Aorta (tissue), 5 donors: ENCODE measurements at places on chromosomes 6 and 20. TPM values are rescaled to one million over a fixed set of nuclear protein-coding genes. Genes with fewer than 3 reads are reported as not detected.

Gene SCUBE3
- total RNA-seq: 63.6 TPM

Gene HLA-DQB2
- 18.1 TPM for total RNA-seq

Gene RSPO3
- 12.5 TPM for total RNA-seq

Gene OPRL1
- total RNA-seq: 0.78 TPM

GRCh38 chr20:43799150-43799711 is 72.4 kb upstream of the GTSF1L start:
- no peaks in the 10 kb centered on the region for H3K27me3 ChIP-seq
- DNase-seq: no peak
- H3K27ac ChIP-seq: no peak overlapping the region

- H3K27me3 ChIP-seq: no peaks in the 10 kb centered on the region
- no peak overlapping the region for H3K27ac ChIP-seq
- no peaks in the 10 kb centered on the region for H3K4me1 ChIP-seq
- DNase-seq: no peak
Observed at GRCh38 chr20:62642666-62643520, 590 bp downstream of the SLCO4A1 start.

DNA sequence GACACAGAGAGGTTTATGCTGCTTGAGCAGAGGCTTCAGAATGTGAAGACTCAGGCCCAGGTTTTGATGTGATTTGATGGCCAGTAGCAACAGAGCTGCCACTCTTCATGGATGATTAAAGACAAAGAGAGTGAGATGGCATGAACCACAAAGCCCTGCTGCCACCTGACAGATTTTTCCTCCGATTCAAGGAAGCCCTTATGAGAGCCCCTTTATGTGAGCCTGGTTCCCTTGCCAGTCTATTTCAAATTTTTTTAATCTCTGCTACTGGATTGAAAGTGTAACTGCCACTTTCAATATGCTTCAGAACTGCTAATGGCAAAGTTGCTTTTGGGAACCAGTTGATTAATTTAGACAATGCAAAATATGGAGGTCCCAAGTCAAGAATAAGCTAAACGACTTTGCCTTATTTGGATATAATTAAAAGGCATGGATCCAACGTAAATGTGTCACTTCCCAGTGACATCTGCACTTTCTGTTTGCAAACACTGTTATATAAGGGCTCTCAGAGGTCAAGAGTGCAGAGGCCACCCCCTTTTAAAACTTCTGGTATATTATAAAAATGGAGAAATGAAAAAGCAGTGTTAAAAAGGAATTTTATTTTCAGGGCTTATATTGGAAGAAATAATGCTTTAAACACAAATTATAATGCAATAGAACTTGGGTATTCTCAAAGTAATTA is 238.9 kb upstream of the FLRT3 start:
- H3K27me3 ChIP-seq: no peaks in the 10 kb centered on the region
- no peaks in the 10 kb centered on the region for H3K36me3 ChIP-seq
- no peak for DNase-seq
- no peak overlapping the region for H3K4me3 ChIP-seq

- H3K4me3 ChIP-seq: no peak overlapping the region
- H3K36me3 ChIP-seq: no peaks in the 10 kb centered on the region
- no peak overlapping the region for H3K27ac ChIP-seq
Observed at GRCh38 chr6:86888301-86888700, 49.0 kb upstream of the HTR1E start.
